Dorsolateral prefrontal cortex (tissue), 122 donors: ENCODE measurements at places on chromosomes 11 and 22.

- no peak for DNase-seq
These were observed 247.8 kb upstream of the ZC3H12C start for GRCh38 chr11:109845437-109845836.

- no peak for DNase-seq
These were observed 5.3 kb upstream of the KMT2A start for GRCh38 chr11:118430956-118431355.

GRCh38 chr11:63719987-63720386 is 38.7 kb downstream of the RTN3 start:
- DNase-seq = no peak

DNA sequence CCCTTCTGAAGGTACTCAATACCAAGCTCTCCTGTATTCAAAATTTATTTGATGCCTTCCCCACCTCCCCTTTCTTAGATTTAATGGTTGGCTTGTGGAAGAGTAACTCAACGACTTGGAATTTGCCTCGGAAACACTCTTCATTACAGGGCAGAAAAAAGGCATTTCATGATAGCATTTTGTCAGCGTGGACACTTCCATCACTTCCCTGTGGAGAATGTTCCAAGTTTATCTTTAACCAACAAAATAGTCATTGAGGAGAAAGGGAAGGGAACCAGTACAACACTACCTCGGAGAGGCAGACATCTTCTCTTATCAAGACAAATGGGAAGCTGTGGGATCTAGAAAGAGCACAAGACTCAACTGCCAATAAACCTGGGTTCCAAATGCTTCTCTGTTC is 177.2 kb upstream of the MTMR2 start:
- DNase-seq = no peak

GRCh38 chr11:10898003-10898762 is 40.3 kb upstream of the ZBED5 start:
- no peak for DNase-seq

GRCh38 chr11:44615913-44616791 is 50.7 kb downstream of the CD82 start:
- no peak for DNase-seq

DNA sequence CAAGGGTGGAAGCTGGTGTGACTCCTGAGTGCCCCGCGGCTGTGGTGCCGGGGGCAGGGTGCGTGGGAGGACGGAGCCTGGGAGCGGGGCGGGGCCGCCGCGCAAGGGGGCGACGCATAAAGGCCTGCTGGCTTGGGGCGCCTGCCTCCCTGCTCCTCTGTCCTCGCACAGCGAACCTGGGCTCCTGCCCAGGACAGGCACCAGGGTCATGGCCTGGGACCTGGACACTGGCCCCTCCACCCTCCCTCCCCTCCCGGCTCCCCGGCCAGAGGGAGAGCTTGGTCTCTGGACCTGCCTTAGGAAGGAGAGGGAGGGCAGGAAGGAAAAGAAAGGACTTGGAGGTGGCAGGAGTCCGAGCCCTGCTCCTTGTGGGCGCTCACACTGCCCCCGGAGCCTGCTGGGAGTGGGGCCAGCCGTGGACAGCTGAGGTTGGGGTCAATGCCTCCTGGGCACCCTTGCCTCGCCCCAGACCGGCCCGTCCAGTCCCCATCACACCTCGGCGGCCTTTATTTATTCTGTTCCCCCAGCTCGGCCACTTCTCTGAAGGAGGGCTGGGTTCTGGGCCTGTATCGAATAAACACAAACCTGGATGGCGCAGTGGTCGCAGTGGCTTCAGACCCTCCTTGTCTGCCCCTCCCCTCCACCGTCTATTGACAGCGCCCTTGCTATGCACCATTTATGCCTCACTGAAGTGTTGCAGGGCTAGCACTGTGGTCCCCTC is 8.7 kb downstream of the SLC16A8 start:
- no peak for DNase-seq

- no peak for DNase-seq
These were observed 14.0 kb downstream of the GRAMD4 start for GRCh38 chr22:46634011-46634699.

- no peak for DNase-seq
These were observed 77.9 kb downstream of the CWC15 start for GRCh38 chr11:94895451-94895850.

DNA sequence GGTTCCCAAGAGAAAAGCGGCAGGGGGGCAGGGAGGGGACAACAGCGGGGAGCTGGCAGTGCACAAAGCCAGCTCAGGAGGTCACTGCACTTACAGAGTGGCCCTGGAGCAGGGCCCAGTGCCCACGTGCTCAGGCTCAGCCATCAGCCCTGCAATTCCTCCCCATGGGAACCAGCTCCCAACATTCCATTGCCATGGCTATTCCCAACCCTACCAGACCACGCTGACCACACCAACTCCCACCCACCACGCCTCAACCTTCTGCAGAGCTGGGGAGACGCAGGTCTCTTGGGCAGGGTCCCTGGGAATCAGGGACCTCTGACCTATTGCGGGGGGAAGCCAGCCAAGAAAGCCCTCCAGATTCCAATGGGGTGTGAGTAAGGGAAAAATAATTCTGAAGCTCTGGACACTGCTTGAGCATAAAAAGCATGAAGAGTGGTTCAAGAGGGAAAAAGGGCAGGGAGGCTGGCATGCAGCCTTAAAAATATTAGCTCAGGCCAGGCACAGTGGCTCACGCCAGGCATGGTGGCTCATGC is 38.3 kb upstream of the TFIP11 start:
- DNase-seq = peak; percentile 26

DNA sequence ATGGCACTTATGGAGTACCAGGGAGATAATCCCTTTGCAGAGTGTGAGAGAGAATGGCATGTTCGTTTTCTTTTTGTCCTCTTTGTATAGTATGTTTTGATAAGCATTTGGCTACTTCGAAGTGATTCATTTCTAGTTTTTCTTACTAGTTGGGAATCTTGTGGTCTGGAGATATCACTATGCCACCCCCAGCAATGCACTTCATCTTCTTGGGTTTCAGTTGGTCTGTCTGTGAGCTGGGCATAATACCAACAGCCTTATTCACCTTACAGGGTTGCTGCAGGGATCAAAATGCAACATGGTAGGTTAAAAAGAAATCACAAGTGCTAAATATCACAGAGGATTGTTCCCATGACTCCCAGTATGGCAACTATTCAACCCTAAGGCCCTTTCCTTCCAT is 387.8 kb upstream of the CADM1 start:
- DNase-seq = no peak

- no peak for DNase-seq
These were observed 320.4 kb downstream of the KIRREL3 start for GRCh38 chr11:126680131-126680530.

DNA sequence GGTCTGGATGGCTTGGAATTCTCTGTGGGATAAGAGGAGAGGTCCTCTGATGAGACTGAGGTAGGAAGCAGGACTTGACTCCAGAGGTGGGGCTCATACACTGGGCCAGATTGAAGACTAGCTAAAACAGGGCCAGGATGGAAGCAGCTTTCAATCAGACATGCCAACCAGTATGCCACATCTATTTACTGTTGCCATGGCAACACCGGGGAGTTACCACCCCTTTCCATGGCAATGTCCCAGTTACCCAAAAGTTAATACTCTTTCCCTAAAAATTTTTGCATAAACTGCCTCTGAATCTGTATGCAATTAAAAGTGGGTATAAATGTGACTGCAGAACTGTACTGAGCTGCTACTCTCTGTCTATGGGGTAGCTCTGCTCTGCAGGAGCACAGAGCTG is 247.5 kb upstream of the ZBED5 start:
- no peak for DNase-seq

GRCh38 chr11:73465871-73466270 is 89.7 kb downstream of the RELT start:
- DNase-seq = no peak

GRCh38 chr22:31496735-31497146 is 405 bp downstream of the SFI1 start:
- DNase-seq = peak; percentile 12

DNA sequence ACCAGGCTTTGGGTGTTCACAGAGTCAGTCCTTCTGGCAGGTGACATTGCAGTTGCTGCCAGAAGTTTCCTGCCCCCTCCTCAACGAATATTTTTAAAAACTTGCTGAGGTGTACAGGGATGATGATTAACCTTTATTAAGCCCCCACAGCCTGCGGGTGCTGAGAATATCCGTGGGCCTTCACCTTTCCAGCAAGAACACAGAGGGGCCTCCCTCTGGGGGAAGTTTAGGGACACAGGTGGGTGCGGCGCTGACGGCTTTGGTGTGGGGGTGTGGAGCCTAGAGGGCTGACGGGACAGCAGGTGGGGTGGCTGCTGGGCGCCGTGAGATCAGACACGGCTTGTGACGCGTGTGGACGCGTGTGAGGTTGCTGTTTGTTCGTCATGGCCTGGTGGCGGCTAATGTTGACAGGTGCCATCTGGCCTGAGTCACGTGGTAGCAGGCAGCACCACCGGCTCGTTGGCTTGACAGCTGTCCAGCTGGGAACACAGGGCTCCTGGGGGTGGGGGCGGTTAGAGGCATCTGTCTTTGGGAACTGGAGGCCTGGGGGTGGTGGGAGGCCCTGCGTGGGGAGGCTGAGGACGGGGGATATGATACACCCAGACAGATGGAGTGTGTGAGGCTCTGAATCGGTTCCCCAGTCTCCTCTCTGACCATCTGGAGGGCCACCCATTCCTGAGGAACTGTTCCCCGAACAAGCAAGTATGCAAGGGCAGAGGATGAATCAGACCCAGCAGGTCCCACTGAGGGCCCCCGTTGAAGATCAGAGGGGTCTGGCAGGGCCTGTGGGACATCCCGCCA is 12.5 kb upstream of the LRRC10B start:
- peak; percentile 62 for DNase-seq

GRCh38 chr22:45885171-45885840 is 91.7 kb downstream of the WNT7B start:
- peak; percentile 2 for DNase-seq

DNA sequence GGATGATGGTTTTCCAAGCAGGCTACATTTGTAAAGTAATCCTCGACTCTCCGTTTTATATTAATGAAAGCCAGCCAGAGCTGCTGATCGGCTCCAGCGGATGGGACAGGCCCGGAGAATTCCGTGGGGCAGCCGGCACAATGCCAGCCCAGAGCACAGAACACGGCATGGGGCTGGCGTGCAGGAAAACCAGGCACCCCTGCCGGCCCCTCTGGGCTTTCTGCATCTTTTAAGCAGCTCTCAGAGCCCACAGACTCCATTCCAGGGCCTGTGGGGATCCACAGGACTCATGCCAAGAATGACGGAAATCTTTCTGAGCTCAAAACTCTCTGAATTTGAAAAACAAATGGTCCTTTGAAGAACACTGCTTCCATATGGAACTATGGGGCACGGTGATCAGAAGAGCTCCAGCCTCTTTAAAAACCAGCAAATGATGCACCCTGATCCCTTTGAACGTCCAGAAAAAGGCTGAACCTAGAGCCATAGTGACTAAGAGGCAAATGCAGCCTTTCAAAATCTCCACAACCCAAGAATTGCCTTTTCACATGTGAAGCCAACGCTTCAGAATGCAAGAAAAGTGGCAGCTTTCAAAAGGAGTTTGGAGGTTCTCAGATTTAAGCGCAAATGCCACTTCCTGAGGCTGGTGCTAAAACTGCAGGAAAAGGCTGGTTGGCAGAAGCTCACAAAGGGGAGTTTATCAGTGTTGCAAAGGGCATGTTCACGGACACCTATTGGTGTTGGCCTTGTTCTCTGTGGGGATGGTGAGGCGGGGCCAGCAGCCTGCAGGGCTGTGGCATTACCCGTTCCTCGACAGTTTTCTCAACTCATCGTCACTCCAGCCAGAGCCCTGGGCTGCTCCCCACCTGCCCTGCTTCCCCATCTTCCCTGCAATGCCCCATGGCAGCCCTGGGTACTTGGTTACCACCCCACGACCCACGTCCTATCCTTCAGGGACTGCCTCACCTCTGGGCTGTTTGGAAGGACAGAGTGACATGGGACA is 212.5 kb downstream of the CTTN start:
- no peak for DNase-seq

DNA sequence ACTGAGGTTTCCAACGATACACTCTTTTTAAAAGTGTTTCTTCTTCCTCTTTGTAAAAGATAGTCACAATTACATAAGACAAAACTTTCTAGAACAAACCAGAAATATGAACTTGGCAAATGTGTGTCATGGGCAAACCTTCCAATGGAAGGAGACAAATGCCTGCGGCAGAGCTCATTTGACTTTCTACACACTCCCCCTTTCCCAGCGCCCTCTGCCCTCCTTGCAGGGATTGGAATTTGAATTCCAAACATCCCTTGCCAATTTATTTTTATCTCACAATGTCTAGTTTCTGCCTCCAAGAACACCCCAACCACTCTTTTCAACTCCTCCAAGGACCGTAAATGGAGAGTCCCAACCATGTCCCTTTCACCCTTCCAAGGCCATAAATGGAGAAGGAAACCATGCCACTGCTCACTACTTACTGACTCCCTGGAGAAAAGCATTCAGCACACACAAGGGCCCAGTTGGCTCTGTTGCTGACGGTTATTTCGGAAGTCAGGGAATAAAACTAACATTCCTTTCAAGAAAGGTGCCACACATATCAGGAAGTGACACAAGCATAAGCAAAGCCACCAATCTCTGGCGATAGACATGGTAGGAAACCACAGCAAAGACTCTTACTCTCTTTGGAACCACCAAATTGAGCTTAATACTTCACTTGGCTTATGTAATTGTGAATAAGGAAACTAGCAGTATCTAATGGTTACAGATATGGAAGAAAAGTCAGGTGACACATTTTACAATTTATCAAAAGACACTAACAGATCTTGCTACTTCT is 15.0 kb upstream of the ESAM start:
- no peak for DNase-seq

GRCh38 chr11:116096272-116096995 is 592.2 kb upstream of the CADM1 start:
- no peak for DNase-seq

DNA sequence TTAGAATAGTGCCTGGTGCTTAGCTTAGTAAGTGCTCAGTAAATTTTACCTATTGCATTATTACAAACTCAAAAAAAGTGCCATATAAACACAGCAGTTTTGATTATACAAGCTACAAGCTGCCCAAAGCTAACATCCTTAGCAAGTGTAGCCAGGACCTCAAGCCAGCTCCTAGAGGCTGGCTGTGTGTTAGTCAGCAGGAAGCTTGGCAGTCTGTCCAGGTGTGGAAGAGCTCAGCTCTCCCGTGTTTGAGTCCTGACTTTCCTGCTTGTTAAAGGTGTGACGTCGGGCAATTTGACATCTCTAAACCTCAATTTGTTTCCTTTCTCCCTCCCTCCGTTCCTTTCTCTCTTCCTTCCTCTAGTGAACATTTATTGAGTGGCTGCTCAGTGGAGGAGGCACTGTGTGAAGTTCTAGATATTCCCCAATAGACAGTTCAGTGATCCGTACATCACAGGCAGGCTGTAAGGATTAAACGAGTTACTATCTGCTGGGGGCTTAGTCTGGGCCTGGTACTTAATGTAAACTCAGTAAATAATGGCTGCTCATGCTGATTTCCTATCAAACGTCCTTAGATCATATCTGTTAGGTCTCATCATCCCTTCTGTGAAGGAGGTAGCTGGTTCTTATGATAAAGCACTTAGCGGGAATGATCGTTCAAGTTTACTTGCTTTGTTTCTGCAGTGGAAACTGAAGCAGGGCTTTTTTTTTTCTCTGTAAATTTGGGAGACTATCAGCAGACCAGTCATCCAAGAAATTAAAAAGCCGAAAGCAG is 68.7 kb downstream of the PRR5L start:
- DNase-seq = no peak

GRCh38 chr22:29207562-29208501 is 2.1 kb downstream of the EMID1 start:
- no peak for DNase-seq

GRCh38 chr11:2834503-2835273 is 50.9 kb downstream of the CDKN1C start:
- no peak for DNase-seq
